Aortic smooth muscle cell (primary cell): ENCODE measurements at places on chromosomes 7 and 10. TPM values are rescaled to one million over a fixed set of nuclear protein-coding genes. Genes with fewer than 3 reads are reported as not detected.

The ADIRF gene
- 854 and 936 TPM in 2 replicates for total RNA-seq

The MMD2 gene
- not detected in 2 replicates for total RNA-seq

The CYP3A4 gene
- not detected in 2 replicates for total RNA-seq

The FOXP2 gene
- 0.79 and 2.2 TPM in 2 replicates for total RNA-seq

The EXOC4 gene
- total RNA-seq, result 117 and 146 TPM in 2 replicates

The CCL24 gene
- not detected in 2 replicates for total RNA-seq

The CCL26 gene
- total RNA-seq, result 1.5 TPM in 1 of 2 replicates, not detected in the other

The CTNNA3 gene
- 0.13 TPM in 1 of 2 replicates, not detected in the other for total RNA-seq

The OPALIN gene
- total RNA-seq, result not detected in 2 replicates

The PRPS1L1 gene
- total RNA-seq, result 0.06 and 0.13 TPM in 2 replicates

The CRTAC1 gene
- total RNA-seq, result not detected in 2 replicates

The NUDT5 gene
- total RNA-seq, result 46.2 and 56.0 TPM in 2 replicates

The MYOF gene
- 316 and 340 TPM in 2 replicates for total RNA-seq

The GPER1 gene
- 2.5 and 3.2 TPM in 2 replicates for total RNA-seq

The POLR2J2 gene
- 4.7 and 5.9 TPM in 2 replicates for total RNA-seq

The ELMO1 gene
- 3.9 and 6.3 TPM in 2 replicates for total RNA-seq

The UPK3BL2 gene
- 2.8 and 5.2 TPM in 2 replicates for total RNA-seq

The PTN gene
- 20.6 and 43.0 TPM in 2 replicates for total RNA-seq

The WNT8B gene
- total RNA-seq, result not detected in 2 replicates

The FAM221A gene
- total RNA-seq, result 0.68 and 1.5 TPM in 2 replicates

The CRPPA gene
- total RNA-seq, result 2.0 and 2.7 TPM in 2 replicates

The NXPH1 gene
- total RNA-seq, result not detected in 2 replicates

The ZNF716 gene
- total RNA-seq, result not detected in 2 replicates

The AGBL3 gene
- total RNA-seq, result 1.6 and 1.7 TPM in 2 replicates

The CLRN3 gene
- total RNA-seq, result not detected in 2 replicates

The CYP3A5 gene
- total RNA-seq, result not detected in 2 replicates

The MEOX2 gene
- 18.0 and 31.4 TPM in 2 replicates for total RNA-seq

The LBX1 gene
- not detected in 2 replicates for total RNA-seq

The TEX36 gene
- total RNA-seq, result not detected in 2 replicates

The CNPY1 gene
- total RNA-seq, result not detected in 2 replicates

The KNDC1 gene
- total RNA-seq, result 0.12 and 0.26 TPM in 2 replicates

The NFE2L3 gene
- 0.31 and 0.79 TPM in 2 replicates for total RNA-seq

The OR6B1 gene
- total RNA-seq, result not detected in 2 replicates
